Stimulated activated CD4-positive, alpha-beta T cell treated with anti-CD3 and anti-CD28 coated beads, TNF-alpha, amount 100 ng/mL, for 24 hours (primary cell): ENCODE measurements at places on chromosomes 6 and 20.

GRCh38 chr6:170416959-170417606, 110.5 kb downstream of the FAM120B start:
- DNase-seq = no peak

DNA sequence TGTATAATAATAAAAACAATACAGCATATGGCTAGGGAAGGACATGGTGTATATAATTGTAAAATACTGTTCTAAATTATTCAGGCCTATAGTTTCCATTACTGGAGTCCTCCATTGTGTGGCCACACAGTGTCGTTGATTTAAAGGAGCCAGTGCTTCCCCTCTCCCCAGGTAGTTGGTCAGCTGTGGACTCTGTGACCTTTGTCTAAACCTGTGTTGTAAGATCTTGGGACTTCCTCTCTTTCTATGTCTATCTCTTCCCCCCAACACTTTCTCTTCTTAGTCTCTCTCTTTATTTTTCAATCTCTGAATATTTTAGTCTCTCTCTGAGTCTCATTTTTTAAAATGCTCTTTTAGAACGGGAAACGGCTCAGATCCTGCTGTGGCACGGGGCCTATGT, 35.6 kb downstream of the BRPF3 start:
- DNase-seq = no peak

DNA sequence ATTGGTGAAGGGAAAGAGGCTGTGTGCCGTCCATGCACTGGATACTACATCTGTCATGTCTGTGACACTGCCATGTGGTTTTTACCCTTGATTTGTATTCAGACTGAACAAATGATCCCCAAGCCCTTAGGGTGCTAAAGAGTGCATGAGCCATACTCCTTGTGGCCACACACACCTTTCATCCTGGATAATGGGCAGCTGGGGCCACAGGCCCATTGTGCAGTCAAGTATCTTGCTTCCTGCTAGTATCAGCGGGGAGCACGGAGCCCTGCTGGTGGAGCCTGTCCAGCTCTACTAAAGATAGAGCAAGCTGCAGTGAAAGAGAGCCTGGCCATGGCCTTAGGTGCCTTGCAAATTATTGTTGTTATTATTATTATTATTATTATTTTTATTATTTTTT, 75.1 kb downstream of the SLX4IP start:
- DNase-seq = no peak

GRCh38 chr20:47660602-47660905, 124.7 kb downstream of the SULF2 start:
- no peak for DNase-seq

DNA sequence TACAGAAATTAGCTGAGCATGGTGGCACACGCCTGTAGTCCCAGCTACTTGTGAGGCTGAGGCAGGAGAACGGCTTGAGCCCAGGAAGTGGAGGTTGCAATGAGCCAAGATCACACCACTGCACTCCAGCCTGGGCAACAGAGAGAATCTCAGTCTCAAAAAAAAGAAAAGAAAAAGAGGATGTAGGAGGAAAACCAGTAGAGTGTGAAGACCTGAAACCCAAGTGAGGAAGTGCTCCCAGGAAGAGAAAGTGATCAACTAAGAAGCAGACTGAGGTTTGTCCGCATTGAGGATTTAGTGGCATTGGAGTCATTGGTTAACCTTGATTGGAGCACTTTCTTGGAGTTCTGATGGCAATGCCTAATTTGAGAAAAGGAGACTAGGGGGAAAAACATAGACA, 20.6 kb upstream of the TASP1 start:
- DNase-seq = no peak

GRCh38 chr6:135323202-135323668, 142.1 kb downstream of the MYB start:
- DNase-seq = no peak

- no peak for DNase-seq
These were observed 116.7 kb upstream of the PRSS16 start for GRCh38 chr6:27130668-27131428.

GRCh38 chr20:6104493-6105188, 18.2 kb downstream of the FERMT1 start:
- no peak for DNase-seq

GRCh38 chr20:62703853-62704228, 4.8 kb upstream of the NTSR1 start:
- DNase-seq = no peak
